ENCODE measurements at places on chromosomes 3 and 15.

- no peak for DNase-seq
Observed at GRCh38 chr3:129122412-129123011, 908 bp upstream of the RAB43 start.

DNA sequence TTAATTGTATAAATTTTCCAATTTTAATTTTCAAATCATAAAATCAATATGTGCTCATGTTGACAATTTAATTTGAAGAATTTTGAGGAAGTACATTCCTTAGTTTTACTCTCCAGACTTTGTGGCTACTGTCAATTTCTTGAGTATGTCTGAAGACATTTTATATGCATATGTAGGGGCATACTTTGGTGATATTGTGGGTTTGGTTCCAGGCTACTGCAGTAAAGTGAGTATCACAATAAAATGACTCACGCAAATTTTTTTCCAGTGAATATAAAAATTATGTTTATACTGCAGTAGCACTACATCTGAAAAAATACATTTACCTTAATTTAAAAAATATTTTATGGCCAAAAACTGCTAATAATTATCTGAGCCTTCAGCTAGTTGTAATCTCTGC, 123.2 kb upstream of the PLCL2 start:
- DNase-seq: no peak

DNA sequence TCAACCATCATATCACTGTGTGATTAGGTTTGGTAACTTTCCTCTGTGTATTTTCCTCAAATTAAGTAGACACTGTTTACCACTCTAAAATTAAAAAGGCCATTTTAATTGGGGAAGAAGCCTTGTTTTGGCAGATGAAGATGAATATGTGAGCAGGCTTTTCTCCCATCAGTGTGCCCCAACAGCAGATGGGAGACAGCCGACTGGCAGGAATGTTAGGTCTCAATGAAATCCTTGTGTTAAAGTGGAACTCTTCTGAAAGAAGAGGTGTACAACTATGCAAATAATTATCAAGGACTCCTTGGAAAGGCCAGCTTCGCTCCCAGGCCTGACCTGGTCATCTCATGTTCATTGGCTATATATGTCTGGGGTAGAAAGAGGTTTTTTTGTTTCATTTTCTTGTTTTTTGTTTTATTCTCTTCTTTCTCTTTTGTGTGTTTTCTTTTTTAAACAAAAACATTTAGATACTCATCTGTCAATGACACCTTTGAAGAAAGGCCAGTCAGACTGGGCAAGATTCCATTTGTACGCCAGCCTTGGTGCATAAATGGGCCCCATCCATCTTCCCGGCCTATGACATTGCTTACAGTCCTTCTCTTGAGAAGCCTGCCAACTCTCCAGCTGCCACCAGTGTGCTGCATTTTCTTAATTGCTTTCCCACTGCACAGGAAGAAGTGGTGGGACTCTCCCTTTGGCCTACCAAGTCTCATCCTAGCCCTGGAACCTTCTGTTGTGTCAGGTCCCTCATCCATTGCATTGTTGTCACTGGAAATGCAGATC, 25.8 kb downstream of the LRTM1 start:
- no peak for DNase-seq

GRCh38 chr3:81425198-81425868, 336.1 kb downstream of the GBE1 start:
- no peak for DNase-seq

DNA sequence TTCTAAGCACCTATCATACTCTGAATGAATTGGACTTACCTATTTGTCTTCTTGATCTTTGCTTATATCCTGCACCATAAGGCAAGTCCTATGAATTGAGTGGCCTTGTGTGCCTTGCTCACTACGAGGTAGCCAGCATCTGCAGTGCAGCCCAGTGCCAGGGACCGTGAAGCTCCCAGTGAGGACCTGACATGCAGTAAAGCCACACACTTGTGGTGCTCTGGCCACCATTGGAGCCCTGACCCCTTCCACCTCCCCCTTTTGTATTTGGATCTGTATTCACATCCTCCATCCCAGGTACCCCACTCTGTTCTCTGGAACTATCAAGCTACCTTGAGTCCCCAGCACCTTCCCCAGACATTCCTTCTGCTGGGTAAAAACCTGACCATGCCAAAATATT, 52.1 kb downstream of the BSN start:
- no peak for DNase-seq

- DNase-seq: no peak
Observed at GRCh38 chr15:58584789-58585461, 153.1 kb downstream of the LIPC start.

- DNase-seq: no peak
Observed at GRCh38 chr3:127288343-127288742, 497 bp upstream of the PRR20G start.
